Left renal cortex interstitium (tissue), 4 donors: ENCODE measurements at places on chromosomes 4 and X.
A peak's percentile ranks its signal among the peaks of the same experiment; 100 is the strongest.

- DNase-seq = no peak
Observed at GRCh38 chr4:113957956-113958355, 21.5 kb downstream of the ARSJ start.

DNA sequence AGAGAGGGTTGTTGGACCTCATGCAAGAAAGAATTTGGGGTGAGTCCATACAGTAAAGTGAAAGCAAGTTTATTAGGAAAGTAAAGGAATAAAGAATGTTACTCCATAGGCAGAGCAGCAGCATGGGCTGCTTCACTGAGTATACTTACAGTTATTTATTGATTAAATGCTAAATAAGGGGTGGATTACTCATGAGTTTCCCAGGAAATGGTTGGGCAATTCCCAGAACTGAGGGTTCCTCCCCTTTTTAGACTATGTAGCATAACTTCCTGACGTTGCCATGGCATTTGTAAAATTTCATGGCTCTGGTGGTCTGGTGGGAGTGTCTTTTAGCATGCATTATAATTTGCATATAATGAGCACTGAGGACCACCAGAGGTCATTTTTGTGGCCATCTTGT is 16.7 kb downstream of the PPP4R3C start:
- no peak for DNase-seq

- no peak for DNase-seq
Observed at GRCh38 chrX:44735498-44735897, 108.3 kb upstream of the DUSP21 start.

DNA sequence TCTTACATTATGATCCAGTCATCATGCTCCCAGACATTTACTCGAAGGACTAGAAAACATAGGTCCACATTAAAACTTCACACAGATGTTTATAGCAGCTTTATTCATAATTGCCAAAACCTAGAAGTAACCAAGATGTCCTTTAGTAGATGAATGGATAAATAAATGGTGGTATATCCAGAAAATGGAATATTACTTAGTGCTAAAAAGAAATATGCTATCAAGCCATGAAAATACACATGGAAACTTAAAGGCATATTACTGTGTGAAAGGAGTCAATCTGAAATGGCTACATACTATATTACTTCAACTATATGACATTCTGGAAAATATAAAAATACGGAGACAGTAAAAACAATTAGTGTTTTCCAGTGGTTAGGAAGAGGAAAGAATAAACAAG is 1039.1 kb upstream of the INTU start:
- no peak for DNase-seq

DNA sequence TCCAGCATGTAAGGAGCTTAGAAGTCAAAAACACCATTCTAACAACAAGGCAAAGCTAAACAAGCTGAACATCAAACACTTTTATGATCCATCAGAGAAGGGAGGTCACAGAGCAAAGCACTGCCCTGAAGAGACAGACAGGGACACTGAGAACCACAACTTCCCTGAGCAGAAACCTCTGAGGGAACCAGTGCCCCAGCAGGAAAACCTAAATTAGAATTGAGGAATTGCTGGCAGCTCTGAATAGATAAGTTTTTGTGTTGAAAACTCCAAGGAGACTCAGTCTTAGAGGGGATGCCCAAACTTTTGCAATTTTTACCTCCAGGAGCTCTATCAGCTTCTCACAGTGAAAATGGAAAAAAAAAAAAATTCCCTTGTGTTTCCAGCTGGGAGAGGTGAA is 83.0 kb upstream of the MAPK10 start:
- DNase-seq = no peak

DNA sequence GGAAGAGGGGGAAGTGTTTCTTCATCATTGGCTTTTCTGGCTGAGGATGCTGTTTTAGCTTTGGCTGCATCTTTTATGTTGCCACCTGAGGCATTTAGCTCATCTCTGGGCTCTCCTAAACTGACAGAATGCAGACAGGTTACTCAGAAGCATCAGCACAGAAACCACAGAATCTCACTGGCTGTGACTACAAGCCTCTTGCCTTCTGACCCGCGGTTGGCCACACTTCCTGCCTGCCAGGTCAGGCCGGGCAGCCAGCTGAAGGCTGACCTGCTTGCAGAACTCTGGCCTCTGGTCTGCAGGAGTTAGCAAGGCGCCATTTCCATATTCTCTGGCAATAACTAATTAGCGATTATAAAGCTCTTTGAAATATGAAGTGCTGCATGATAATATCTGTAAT is 366.5 kb downstream of the MID1IP1 start:
- no peak for DNase-seq

DNA sequence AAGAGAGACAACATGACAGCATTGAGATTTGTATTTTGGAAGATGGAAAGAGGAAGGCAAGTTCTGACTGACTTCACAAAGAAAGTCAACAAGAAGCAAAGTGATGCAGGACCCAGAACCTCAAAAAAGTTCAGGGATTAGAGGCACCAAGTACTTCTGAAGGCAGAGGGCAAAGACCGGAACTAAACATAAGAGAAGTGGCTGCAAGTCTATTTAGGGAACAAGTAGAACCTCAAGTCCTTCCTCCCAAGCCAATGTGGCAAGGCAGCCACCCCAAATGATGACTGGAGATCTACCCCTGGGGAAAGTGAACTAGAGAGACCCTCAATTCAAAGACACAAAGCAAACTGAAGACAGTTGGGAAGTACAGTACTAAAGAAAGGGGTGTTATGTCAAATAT is 46.6 kb downstream of the SLC39A8 start:
- no peak for DNase-seq

DNA sequence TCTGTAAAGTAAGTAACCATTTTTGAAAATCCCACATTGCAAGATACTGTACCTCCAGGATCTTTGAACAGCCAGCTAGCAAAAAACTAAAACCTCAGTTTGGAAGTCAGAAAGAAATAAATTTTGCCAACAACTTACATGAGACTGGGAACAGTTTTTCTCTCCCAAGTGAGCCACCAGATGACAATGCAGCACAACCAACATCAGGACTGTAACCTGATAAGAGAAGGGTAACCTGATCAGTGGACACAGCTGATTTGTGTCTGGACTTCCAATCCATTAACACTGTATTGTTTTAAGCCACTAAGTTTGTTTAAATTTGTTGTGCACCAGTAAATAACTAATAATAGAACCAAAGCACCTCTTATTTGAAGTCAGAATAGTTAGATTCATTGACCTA is 923.3 kb downstream of the FAT4 start:
- no peak for DNase-seq

- no peak for DNase-seq
Observed at GRCh38 chr4:25984266-25984665, 70.2 kb downstream of the SMIM20 start.

- DNase-seq = no peak
Observed at GRCh38 chr4:85606505-85606904, 131.6 kb downstream of the ARHGAP24 start.

GRCh38 chr4:109383823-109384222 is 49.8 kb upstream of the SEC24B start:
- DNase-seq = no peak

DNA sequence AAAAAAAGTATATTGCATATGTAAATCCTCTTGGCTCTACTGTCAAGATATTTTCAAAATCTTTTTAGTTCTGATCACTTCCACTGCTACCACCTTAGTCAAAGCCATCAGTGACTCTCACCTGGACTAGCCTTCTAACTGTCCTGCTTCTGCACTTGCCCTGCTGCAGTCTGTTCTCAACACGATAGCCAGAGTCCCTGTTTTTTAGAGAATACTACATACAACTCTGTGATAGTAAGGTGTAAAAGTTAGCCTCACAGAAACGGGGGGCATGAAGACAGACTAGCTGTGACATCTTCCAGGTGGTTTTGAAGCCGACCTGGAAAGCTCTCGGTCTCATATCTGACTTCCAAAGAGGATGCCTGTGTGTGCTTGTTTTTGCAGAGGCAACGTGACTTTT is 24.7 kb downstream of the EIF2S3 start:
- no peak for DNase-seq

DNA sequence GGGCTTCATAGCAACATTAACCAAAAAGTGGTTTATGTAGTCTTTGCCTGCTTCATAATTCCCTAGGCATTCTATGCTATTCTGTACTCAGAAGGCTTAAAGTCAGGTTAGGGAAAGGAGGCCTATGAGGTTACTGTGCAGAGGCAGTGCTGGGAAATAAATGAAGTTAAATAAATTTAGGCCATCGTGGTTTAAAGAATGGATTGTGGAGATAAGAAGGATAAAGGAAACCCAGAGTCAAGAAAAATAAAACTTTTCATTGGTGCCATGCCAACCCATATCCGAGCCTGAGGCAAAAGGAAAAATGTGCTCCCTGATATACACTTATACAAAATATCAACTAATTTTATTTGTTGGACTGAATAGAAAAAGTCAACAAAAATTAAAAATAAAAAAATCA is 70.2 kb downstream of the AR start:
- DNase-seq = no peak

DNA sequence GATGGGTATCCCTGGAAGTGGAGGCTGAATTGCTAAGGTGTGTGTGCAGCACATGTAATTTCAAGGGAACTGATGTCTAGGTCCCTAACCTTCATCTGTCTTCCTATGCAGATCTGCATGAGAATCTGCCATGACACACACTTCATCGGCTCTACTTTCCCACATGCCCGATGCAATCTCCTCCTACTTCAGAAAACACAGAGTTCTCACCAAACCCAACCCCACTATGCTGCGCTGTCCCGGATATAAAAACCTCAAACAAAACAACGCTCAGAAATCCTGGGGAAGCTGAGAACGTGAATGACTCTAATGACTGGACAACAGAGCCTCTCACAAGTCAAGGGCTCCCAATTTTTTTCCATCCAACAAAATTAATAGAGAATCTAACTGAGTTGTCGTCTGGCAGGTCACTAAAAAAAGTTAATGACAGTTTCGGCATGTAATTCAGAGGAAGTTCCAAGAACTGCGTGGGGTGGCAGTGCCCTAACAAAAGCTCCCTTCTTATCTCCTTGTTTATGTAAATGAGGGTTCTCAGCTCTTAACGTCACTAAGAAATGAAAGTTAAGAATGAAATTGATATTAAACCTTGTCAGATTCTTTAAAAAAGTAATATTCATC is 39.0 kb downstream of the STX18 start:
- DNase-seq = no peak

DNA sequence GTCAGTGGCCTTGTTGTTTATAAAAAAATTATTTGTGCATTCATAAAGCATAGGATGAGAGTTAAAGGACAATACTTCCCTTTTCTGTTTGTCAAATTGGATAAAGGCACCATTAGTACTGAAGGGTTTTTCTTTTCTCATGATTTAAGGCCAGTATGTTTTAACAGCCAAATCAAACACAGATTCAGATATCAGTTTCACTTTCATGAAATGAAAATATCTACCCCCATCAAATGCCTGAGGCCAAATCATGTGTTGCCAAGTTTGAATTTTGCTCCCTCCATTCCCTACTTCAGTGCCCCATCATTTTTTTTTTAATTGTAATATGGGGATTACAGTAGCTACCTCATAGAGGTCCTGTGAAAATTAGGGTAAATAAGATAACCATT is 745.9 kb downstream of the RPA4 start:
- no peak for DNase-seq

DNA sequence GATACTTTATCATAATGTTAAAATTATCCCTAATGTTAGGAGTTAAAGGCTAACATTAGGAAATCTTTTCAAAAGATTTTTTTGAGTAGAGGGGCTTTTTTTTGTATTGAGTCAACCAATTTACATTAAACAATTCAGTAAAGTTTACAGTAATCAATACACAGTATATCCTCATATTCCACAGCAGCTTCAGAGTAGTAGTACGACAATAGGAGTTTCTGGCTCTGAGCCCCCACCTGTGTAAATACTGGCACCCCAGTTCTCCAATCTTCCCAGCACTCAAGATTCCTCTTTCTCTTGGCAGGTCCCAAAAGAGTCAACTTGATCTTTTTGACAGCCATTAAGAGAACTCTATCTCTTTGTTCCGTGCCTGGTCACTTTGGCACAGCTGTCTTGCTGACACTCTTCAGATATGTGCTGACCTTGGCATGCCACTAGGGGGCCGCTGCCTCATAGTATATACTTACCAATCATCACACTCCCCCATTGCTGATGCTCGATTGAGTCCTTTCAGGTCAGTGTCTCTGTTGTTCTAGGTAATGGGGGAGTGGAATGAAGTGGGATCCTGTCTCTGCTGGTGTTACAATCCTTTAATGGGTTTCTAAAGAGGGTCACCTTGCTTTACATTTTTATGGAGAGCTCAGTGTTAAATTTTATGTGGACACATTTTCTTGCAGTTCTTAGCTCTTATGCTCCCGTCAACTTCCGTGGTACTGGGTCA is 19.5 kb upstream of the CCNI start:
- no peak for DNase-seq

- peak; percentile 30 for DNase-seq
Observed at GRCh38 chr4:2535376-2536192, 863 bp upstream of the FAM193A start.

DNA sequence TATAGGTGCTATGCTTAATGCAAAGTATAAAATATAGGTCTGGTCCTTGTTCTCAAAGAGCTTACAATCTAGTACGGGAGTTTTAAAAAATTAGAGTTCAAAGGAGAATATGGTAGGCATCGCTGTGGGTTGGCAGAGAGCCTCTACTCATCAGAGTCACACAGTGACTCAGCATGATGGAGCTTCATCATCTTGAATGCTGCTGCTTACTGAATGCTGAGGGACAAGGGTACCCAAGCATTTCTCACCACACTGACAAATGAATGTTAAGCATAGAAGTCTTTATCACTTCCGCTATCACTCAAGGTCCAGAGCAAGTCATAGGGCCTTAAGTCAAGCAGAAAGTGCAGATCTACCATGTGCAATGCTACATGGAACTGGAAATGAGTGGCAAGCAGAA is 268.6 kb upstream of the IGFBP7 start:
- DNase-seq = no peak

GRCh38 chr4:8052160-8052691 is 106.4 kb downstream of the ABLIM2 start:
- DNase-seq = no peak

GRCh38 chr4:121192480-121192879 is 28.4 kb upstream of the TNIP3 start:
- no peak for DNase-seq

- no peak for DNase-seq
Observed at GRCh38 chr4:96103086-96103485, 263.2 kb downstream of the PDHA2 start.

- no peak for DNase-seq
Observed at GRCh38 chr4:26931966-26932365, 71.3 kb downstream of the STIM2 start.

GRCh38 chr4:25760518-25761157 is 102.2 kb downstream of the SEL1L3 start:
- DNase-seq = no peak

- no peak for DNase-seq
Observed at GRCh38 chr4:100417565-100417964, 100.3 kb downstream of the EMCN start.

- DNase-seq = no peak
Observed at GRCh38 chr4:9704551-9705332, 76.7 kb upstream of the DRD5 start.

- no peak for DNase-seq
Observed at GRCh38 chrX:8520791-8521190, 56.2 kb downstream of the VCX3B start.
